ENCODE measurements at places on chromosomes 5 and 9.
A peak's percentile ranks its signal among the peaks of the same experiment; 100 is the strongest.

- DNase-seq, result no peak
Observed at GRCh38 chr5:53362521-53362941, 117.9 kb upstream of the FST start.

- DNase-seq, result peak; percentile 6
Observed at GRCh38 chr9:138098116-138098907, 220.7 kb downstream of the CACNA1B start.

DNA sequence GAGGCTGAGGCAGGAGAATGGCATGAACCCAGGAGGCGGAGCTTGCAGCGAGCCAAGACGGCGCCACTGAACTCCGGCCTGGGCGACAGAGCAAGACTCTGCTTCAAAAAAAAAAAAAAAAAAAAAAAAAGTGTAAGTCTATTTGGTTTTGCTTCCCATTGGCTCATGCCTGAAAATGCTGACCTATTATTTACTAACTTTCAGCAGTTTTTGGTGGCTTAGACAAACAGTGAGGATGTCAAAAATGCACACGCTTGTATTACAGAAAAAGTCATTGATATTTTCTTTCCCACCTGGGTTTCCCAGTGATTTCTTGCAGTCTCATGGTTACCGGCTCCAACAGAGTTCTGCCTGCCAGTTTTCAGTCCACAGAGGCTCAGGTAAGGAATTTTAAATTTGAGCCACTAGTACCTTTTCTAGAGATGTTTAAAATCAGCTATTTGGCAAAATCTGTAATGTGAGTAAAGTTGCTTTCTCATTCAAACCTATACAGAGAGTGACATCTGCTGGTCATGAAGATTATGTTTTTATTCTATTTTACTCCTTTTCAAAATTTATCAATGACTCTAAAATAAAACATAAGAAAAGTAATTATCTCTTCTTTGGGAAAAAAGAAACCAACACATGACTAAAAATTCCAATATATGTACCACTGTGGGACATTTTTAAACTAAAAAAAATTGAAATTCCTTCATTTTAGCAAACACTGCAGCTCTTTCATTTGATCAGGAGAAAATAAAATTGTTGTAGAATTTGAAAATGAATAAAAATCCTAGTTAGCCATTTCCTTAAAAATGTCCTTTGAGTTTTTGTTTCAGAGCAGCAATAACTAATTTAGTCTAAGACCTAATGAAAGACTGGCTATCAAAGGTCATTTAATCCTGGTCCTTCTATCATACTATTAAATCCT lies 8.8 kb downstream of the FAM200C start:
- DNase-seq, result peak; percentile 70

DNA sequence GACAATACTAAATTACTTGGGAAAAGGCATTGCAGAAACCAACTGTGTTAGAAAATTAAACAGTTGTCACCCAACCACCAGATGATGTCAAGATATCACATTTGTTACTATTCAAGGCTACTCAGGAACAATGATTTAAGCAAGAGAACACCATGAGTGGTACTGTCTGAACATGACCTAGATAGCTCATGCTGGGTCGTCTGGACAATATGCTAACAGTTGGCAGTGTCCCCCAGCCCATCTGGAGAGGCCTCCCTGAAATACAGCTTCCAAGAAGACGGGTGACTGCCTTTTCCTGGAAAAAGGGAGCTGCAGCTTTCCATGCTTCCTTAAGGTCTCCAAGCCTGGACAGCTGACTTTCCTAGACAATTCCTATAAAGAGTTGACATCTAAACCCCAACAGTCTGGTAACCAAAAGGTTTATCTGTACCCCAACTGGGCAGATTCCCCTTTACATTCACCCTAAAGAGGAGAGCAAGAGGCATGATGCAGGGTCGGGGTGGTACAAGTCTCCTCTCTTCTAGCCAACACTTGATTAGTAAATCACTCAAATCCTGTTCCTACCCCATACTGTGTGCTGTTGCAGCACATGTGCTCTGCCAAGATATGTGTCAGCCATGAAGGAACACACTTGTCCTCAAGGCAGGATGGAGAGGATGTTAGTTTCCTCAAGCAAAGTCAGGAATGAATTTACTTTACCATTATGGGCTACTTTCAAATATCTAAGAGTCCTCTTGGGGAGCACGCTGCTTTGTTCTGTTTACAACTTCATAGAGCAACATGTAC lies 433.0 kb downstream of the PDE4D start:
- DNase-seq, result no peak

DNA sequence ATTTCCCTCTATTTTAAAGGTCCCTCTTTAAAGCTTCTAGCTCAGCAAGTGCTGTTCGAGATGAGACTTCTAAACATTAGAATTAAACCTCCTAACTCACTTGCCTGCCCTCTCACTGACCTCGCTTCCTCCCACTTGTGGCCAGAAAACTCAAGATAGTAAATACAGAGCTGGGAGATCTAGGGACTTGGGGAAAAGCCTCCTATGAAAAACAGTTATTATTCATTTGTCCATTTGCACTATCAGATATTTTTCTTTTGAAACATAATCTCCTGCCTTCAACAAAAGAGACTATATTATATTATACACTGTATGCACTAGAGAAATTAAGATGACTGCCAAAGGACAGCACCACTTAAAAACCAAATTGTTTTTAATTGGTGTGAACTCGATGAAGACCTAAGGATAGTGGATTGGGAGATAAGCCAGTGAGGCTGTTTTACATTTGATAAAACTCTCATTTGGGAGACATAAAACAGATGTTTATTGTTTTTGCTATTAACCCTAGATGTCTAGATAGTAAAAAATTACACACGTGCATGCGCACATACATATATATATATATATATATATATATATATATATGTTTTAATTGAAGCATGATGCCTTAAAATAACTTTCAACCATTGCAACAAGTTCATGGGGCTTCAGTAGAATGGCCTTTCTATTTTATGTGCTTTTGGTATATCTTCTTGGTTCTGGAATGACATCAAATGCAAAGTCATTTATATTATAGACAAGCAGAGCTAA lies 229.4 kb downstream of the ADAMTSL1 start:
- no peak for DNase-seq

- DNase-seq, result no peak
Observed at GRCh38 chr9:127058011-127058644, 64.3 kb downstream of the ANGPTL2 start.

DNA sequence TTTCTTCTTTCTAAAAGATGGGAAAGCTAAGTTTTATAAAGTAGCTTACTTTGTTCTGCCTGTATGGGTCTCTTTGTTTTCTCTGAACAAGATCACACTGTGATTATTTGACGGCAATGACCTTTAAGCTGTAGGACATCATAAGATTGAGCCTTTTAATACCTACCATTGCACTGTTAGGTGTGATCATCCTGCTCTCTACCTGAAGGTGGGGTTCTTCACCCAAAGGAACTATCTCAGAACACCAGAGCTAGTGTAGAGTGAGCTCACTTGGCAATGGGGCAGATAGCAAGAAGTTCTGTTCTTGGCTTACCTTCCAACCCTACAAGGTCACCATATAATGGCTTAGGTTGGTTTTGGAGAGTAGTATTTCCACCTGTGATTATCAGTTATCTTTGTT lies 200.2 kb downstream of the SPATA31D1 start:
- DNase-seq, result no peak

- no peak for DNase-seq
Observed at GRCh38 chr9:85302938-85303756, 438.6 kb downstream of the AGTPBP1 start.

DNA sequence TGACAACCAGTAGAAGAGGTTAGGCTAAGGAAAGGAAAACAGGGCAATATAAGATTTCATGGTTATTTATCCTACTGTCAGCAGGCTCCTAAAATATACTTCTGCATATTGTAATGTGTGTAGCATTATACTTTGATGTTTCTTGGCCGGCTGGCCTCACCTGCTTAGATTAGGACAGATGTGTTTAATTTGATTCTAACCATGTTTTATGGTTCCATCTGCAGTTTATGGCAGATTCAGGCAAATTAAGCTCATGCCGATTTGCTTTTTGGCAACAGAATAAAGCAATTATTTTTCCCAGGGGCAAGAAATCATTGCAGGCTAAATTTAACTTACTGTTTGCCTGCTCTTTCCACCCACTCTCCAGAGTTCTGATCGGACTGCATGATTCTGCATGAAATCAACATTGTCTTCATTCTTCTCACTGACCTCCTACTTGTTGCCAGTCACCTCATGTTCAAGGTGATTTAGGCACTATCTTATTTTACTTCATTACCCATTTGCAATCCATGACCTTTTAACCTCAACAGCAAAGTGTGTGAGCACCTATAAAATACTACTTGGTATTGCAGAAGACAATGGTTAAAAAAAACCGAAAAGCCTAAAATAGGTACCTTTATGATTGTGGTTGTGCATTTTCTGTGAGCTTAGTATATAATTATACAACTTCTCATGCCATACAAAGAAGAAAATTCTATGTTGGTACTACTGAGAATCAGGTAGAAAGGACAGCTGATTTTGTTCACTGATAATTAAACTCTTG lies 125.2 kb downstream of the EDIL3 start:
- DNase-seq, result no peak

GRCh38 chr9:29691145-29691544 lies 2117.9 kb upstream of the C9orf72 start:
- no peak for DNase-seq

DNA sequence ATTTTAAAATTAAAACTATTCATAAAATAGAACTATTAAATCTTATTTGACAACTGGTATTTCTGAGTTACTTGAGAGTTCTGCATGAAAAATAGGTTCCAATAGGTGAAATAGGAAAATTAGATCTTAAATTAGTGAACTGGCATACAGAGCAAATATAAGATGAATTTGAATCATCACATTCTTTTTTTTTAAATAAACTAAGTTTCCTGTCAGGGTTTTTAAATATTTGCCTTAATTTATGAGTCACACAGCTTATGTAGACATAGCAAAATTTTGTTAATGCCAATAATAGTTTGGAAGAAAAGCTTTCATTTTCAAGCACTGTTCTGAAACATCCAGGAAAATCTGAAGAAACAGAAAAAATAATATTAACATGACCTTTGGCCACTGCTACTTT lies 311.7 kb upstream of the HAPLN1 start:
- no peak for DNase-seq

GRCh38 chr9:126235336-126236243 lies 91.0 kb upstream of the MVB12B start:
- no peak for DNase-seq

DNA sequence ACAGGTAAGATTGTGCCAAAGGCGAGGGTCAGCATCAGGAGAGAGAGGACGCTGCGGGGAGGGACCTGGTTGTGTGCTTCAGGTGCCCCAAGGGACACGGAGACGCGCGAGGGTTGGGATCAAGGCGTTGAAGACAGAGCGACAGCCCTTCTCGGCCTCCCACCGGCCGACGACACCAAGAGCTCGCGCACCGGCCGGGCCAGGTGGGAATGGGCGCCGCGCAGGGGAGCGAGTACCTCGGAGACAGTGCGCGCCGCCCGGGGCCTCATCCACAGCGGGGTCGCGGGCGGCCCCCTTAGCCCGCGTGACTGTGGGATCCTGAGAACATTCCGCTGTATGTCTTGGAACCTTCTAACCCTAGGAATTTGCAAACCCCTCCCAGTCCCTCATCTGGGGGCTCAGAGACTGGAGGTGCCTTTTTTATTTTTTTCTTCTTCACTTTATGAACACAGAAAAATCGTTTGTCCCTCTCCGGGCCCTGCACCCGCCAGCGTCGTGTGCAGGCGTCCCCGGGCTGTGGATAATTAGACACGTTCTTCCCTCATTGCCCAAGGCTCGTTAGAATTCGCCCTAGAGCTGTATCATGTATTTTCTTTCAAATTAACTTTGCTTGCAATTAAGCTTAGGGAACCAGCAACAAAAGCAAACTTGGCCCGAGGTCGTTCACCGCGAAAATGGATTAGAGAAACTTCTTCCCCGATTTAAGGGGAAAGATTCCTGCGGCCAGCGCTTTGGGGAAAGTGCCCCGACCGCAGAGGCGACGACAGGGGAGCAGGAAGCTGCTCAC lies 4.8 kb downstream of the FOXE1 start:
- DNase-seq, result peak; percentile 33

- no peak for DNase-seq
Observed at GRCh38 chr5:481347-481746, 38.4 kb downstream of the EXOC3 start.

DNA sequence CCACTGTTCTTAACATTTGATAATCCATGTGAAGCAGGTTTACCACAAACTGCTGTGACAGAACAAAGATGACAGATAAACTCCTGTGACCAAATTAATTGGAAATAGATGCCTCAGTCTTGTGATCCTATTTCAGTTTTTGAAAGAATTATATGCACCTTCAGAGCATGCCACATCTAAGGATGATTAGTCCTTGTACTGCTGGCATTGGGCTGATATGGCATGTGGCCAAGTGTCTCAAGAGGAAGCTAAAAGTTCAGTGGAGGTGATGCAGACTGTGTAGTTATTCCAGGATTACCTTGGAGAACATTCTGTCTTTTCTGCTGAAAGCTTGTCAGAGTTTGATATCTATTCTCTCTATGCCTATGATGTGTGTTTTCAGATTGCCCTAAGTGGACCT lies 314.4 kb upstream of the EFNA5 start:
- peak; percentile 5 for DNase-seq

DNA sequence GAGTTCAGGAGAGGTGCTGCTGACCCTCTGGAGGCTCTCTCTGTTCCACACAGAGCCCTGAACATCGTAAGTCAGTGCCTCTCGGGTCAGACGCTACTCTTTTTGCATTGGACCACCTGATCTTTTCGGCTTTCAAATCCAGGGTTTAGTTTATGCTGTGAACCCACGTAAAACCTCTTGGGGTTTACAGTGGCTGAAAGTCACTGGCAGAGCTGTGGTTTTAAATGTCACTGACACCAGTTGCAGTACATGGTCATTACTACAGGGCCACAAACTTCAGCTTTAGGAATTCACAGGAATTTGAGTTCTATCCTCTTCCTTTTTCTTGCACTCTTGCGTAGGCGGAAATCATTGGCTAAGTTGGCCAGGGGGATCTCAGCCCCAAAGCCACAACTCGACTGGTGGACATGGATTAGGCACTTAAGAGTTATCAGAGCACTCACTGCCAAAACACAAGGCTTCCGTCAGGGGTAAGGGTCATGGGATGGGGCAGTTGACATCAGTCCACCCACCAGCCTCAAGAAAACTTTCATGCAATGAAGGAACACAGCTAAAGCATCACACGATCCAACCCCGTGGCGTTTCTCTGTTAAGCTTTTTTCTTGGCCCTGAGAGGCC lies 76.9 kb downstream of the SFXN1 start:
- DNase-seq, result no peak

DNA sequence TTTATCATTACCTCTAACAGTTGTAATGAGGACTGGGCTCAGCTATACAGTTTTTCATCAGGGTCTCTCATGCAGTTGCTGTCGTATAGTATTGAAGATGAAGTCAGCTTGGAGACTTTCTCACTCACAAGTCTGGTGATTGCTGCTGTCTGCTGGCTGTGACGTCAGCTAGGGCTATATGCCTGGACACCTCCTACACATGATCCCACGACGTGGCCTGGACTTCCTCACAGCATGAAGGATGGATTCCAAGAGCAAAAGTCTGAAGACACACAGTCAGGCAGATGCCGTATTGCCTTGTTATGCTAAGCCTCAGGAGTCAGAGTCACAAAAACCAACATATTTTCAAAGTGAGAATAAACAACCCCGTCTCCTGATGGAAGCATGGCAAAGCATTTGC lies 193.3 kb downstream of the LURAP1L start:
- no peak for DNase-seq

- no peak for DNase-seq
Observed at GRCh38 chr5:155416765-155417164, 403.2 kb downstream of the KIF4B start.

Data from suppressor macrophage treated with lipopolysaccharide for 1 hour (primary cell).